NCI-H2081 treated with DMSO at 0.1 percent for 48 hours (cell line): ENCODE measurements at places on chromosomes 7 and 10.

DNA sequence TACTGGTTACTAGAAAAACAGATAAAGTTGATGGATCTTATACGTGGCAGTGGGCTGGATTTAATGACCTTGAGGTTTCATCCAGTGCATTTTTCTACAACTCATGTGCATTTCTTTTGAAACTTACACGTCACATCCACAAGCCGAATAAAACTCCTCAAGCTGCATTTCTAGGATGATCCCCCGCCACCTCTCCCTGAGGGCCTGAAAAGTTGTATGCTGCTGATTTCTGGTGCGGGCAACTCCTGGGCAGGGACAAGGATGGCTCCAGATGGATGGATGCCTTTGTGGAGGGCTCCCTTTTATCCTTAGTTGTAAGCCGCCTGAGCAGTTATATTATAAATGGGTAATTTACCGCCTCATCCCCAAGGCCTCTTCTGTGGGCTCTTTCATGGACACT, 1091.1 kb downstream of the LRMDA start:
- DNase-seq: no peak

DNA sequence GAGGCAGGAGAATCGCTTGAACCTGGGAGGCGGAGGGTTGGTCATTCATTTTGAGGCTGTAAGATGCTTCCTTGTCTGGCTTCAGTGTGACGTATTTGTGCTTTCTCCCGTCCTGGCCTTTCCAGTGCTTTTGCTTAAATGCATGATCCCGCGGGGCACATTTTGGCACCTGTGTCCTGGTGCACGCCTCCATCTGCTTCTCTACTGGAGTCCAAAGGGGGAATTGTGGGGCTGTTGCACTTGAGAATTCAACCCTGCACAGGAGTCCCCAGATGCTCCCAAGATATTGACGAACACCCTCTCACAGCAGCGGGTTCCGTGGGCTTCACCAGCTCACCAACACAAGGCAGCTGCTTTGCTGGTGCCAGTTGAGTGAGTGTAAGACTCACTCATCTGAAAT, 10.3 kb upstream of the LRRC27 start:
- no peak for DNase-seq

DNA sequence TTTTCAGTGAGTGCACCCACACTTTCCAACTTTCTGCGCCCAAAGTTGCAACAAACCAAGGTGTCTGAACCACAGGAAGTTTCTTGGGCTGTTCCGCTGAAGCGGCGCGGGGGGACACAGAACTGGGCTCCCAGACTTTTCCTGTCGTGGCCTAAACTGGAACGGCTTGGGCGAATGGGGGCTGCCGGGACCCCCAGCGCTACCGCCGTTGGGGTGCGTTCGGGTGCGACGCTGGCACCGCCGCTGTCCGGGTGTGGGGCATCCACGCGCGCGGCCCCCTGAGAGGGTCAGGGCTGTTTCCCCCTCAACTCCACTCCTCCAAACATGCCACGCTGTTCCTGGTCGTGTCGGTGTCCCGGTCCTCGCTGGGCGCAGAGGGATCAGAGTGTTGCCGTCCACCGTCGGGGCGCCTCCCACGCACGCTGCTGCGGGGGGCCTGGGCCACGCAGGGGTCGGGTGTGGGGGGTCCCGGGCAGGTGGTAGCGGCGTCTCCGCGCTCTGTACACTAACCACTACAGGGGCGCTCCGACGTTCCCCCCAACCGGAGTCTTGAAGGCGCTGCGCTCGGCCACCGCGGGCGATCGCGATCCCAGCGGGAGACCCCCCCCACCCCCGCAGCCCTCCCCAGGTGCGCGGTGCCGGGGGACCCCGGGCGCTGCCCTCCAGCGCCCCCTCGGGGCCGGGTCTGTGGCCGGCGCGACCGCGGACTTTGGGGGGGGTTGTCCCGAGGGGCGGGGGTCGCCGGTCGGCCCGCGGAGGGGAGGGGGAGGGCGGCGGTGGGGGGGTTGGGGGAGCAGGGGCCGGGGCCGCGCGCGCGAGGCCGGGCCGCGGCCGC, 2.2 kb upstream of the CUX1 start:
- no peak for DNase-seq

DNA sequence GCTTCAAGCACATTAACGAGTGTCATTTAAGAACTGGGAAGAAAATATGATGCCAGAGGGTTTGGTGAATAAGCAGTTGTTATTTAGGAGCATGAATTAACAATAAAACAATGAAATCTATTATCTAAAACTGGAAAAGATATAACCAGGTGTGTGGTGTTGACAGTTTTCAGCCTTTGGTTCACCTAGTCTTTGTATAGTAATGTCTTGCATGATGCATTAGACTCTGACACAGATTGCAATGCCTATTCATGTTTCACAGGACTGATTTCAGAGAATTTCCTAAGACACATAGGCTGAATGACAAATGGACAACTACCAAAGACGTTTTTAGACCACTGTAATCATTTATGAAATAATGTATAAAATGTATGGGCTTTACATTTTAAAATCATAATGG, 135.1 kb upstream of the CAV2 start:
- DNase-seq: no peak

GRCh38 chr10:29920408-29921070, 138.8 kb downstream of the JCAD start:
- no peak for DNase-seq

DNA sequence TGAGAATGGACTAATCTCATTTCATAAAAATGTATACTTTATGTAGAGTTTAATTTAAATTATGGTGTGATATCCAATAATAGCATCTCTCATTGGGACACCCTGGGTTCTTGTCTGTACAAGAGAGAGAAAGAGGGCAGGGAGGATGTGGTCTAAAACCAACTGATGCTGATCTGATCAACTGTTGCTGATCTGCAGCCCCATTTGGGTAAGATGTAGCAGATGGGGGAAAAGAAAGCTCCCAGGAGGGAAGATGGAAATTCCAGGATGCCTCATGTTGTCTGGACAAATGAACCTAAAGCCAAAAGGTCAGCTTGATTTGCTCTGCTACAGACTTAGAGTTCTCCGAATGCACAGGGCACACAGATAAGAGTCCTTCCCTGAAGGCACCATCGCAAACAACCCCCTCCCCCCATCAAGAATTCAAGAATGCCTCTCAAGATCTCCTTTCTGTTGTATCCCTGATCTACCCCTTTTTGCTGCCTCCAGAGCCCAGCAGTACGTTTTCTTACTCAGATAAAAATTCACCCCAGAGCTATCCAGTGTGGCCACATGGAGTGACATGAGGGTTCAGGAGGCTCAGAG, 171.4 kb upstream of the INHBA start:
- no peak for DNase-seq

DNA sequence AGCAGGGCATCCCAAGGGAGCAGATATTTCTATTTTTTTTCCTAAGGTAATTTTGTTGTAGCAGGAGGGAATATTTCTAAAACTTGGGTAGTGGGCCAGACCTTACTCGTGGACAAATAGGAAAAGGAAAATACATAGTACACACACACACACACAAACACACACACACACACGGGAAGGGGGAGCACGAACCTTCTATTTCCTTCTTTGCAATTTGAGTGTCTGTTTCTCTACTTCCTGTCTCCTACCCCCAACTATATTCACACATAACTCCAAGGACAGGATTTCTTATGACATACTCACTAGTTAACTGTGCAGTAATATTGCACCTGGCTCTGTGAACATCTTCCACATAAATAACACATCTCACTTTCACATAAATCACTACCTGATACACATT, 4.4 kb downstream of the LDB1 start:
- no peak for DNase-seq

DNA sequence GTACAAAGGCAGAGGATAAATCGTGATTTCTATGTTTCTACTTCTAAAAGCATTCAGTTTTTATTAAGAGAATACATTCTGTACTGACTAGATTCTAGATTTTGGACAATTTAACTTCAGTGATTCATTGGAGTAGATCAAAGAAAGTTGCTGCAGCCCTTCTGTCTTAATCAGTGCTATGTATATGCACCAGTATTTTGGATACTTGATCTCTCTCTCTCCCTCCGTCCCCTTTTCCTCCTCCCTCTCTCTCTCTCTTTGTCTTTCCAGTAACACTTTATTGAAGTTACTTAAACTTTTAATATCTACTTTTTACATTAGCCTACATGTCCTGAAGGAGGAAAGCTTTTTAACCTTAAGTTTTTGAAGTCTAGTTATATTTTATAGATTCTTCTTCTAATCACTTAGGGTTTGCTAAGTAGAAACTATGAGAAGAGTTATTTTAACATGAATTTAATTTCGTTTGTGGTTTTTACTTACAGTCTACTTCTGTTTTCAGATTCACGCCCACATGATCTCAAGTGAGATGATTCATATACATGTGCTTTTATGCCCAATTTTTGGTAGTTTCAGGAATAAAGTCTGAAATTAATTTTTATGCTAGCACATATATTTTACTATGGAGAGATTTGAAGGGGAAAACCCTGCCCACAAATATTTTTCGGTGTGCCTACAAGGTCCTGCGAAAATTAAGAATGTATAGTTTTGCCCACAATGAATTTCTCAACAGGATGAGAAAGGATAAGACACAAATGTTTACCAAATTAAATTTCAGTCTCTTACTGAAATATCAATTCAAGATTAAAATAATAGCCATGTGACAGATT, 9.1 kb downstream of the MDFIC start:
- no peak for DNase-seq

GRCh38 chr7:7449055-7449454, 86.6 kb downstream of the COL28A1 start:
- no peak for DNase-seq
